ENCODE measurements at places on chromosomes 4 and X.

GRCh38 chr4:176448761-176449160 lies 129.0 kb downstream of the SPCS3 start:
- DNase-seq: no peak

DNA sequence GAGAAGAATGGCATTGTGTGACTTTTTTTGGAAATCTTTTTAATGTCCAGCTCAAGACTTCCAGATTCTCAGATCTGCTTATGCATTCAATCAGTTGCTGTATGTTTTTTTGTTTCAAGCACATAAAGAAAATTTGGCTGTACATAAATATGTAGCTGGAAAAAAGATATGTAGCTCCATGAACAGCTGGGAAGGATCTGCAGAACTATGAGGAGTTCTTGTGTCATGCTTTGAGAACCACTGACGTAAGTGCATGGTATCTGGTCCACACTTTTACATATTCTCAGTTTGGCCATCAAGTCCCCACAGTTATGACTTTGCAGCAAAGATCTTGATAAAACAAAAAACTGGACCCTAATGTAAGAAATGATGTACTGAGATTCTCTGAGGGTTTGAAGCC lies 165.9 kb downstream of the KIT start:
- DNase-seq: no peak

GRCh38 chrX:42021058-42021457 lies 97.7 kb upstream of the CASK start:
- DNase-seq: no peak

DNA sequence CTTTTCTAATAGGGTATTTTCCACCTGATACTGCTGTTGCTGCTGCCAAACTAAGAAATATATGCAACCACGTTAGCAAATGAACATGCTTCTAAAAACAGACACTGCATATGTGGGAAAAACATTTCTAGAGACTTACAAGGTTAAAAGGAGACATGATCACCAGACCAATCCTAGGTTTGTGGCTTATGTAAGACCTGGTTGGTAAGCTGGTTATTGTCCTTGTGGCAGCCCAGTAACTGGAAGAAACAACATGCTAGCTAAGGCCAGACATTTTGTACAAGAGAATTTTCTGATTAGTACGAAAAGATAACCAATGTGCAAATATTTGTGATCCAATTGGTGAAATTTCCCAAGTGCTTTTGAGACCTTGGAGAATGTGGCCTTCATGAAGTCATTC lies 112.0 kb downstream of the AFF2 start:
- no peak for DNase-seq

- DNase-seq: no peak
Measured at GRCh38 chrX:153441296-153441695, 4.6 kb downstream of the TREX2 start.

GRCh38 chr4:48778431-48779094 lies 1.5 kb downstream of the FRYL start:
- no peak for DNase-seq
